ENCODE measurements at places on chromosomes 2 and 18.

DNA sequence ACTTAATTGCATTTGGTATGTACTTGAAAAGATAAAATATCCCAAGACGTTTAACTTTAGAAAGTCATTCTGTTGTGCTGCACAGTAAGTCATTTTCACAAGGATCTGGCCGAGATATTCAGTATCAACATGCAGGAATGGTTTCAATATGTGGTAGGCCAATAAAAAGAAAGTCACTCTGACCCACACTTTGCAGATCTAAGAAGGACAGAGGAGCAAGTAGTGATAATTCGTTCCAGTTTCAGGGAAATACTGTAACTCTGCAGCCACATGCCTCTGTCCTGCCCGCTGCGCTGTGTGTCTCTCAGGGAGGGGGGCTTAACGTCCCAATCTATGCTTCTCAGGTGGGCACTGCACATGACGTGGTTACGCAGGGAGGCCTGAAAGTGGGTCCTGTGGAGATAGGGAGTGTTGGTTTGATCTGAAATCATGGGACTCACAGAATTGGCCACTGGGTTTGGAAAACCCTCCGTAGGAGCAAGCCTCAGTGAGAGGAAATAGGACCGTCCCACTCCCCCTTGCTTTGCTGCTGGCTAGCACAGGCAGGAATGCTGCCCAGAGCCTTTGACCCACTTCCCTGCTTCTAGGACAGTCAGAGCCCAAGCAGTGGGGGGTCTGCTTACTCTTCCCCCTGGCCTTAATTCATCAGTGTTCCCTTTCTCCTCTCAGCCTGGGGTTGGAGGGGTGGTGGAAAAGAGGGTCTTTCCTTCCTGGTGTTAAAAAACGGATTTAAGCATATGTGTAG is 314.7 kb upstream of the SPRED2 start:
- DNase-seq, result no peak

DNA sequence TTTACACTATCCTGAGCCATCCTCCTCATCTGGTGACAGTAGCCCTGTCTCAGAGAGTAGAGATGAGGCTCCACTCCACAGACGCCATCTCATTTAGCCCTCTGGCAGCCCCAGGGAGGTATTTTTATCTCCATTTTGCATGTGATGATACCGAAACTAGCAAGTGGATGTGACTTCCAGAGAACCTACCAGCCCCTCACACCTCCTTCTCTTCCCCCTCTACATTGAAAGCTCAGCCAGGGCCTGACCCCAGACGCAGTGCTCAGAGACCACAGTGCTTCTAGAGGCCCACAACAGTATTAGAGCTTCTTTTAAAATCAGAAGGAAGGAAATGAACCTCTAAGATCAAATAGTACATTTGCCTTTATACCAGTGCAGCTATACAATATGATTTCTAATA is 8.3 kb downstream of the GYPC start:
- no peak for DNase-seq

DNA sequence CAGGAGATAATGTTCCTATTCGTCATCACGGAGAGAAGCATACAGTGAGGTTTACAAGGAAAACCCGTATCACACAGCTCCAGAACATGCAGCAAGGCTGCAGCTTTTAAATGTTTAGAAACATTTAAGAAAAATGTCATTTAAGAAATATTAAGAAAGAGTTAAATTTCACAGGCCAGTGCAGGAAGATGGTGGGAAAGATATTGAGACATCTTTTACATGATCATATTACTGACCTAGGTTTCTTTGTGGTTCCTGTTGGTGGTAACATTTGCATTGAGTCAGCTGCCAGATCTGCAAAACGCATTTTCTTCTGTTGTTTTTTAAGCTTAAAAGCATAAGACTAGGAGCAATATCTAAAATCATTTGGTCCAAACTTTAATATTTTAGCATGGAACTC is 44.9 kb downstream of the CPO start:
- DNase-seq, result no peak

DNA sequence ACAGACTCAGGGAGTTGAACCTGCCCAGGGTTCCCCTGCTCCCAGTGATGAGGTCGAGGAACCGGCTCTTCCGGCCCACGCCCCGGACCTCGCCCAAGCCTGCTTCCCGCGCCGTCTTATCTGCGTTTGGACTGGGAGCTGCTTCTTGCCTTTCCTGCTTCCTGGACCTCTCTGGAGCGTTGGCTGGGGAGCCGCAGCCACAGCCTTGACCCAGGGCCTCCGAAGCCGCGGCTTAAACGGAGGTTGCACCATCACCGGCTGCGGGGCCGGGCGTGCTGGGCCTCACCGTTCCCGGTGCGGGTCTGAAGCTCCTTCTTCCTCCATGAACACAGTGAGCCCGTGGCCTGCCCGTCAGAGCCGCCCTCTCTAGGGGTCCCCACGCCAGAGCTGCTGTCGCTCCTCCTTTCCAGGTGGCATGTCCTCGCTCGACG is 13.3 kb downstream of the NTSR2 start:
- no peak for DNase-seq

DNA sequence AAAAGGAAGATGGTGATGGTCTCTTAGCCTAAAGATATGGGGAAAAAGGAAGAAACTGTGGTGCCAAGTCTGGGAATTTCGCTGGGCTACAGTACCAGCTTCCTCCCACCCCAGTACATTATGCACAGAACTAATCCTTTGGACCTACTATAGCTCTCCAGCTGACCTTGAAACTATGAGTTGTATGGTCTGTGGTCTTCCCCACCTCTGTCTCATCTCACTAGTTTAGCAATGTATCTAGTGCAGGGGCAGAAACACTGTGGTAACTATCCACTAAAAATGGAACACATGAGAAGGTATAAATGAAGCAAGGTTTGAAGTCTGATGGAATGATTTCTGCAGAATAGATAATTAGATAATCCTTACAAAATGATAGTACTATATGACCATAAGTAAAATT is 190.4 kb upstream of the CCDC150 start:
- no peak for DNase-seq

GRCh38 chr2:200397785-200398184 is 91.3 kb downstream of the SPATS2L start:
- DNase-seq, result no peak

- peak; percentile 72 for DNase-seq
Observed at GRCh38 chr2:229800997-229801754, 86.8 kb upstream of the DNER start.

GRCh38 chr2:177929662-177930522 is 142.7 kb downstream of the PDE11A start:
- no peak for DNase-seq

DNA sequence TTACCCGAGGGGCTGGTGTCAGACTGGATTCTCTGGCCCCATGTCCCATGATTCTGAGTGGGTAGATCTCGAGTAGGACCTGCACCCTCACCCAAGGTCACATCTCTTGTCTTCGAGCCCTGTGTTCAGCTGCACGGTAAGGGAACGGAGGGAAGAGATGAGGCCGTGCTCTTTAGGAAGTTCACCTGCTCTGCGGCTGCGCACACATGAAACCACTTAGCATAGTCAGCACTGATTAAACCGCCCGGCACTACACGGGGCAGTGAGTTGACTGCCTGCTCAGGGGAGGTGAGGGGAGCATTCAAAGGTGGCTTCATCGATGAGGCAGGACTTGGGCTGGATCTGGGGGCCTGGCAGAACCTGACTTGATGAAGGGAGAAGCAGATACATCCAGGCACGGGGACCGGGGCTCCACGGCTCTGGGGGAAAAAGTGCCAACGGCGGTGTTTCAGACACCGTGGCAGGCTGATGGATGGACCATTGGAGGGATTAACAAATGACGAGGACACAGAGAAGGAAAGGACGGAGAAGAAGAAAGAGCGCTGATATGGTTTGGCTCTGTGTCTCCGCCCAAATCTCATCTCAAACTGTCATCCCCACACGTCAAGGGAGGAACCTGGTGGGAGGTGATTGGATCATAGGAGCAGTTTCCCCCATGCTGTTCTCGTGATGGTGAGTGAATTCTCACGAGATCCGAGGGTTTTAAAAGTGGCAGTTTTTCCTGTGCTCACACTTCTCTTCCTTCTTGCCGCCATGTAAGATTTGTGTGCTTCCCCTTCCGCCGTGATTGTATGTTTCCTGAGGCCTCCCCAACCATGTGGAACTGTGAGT is 248.6 kb downstream of the CYP26B1 start:
- DNase-seq, result no peak

DNA sequence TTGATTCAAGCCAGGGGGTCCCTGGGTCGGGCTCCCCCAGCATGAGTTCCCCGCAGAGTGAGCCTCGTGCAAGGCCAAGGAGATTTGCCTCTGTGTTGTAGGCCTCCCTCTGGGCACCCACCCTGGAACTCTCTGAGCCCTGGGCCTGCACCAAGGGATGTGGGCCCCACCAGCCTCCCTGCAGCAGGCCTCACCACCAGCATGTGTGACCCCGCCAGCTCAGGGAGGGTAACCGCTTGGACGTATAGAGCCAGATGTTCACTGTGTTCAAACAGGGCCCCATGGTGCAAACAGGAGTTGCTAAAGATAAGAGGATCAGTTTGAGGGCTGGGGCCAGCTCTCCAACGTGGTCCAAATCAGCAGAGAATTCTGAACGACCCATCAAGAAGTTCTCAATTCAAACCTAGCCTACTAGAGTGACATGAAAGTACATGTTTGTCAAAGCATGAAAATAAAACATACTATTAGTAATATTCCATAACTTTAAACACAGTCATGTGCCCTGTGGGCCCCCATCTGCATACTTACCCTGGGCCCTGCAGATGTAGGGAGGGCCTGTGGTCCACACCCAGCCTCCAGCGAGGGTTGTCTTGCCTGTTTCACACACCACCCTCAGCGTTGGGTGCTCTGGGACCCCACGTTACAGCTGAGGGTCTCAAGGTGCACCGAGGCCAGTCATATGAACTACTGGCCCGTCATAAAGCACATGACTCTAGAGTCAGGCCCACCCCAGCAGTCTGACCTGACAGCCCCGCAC is 5.5 kb upstream of the TUBB6 start:
- no peak for DNase-seq

DNA sequence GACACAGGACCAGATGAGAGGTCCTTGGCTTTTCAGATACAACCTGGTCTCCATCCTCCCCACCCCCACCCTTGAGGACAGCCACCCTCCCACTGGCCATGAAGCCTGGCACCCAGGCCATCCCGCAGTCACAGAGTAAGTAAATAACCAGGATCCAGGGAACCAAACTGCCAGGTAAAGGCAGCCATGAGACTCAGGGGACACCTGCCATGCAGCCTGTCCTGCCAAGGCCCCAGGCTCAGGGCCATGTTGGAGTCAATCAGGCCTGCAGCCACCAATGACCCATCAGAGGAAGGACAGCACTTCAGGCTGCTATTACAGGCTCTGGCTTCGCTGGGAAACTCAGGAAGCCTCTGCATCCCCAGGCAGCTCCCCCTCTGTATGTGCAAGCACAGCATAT is 15.6 kb downstream of the SPATA3 start:
- DNase-seq, result no peak

GRCh38 chr2:181311837-181312236 is 145.3 kb upstream of the ITGA4 start:
- no peak for DNase-seq

GRCh38 chr2:212227755-212228154 is 310.8 kb downstream of the ERBB4 start:
- DNase-seq, result no peak

DNA sequence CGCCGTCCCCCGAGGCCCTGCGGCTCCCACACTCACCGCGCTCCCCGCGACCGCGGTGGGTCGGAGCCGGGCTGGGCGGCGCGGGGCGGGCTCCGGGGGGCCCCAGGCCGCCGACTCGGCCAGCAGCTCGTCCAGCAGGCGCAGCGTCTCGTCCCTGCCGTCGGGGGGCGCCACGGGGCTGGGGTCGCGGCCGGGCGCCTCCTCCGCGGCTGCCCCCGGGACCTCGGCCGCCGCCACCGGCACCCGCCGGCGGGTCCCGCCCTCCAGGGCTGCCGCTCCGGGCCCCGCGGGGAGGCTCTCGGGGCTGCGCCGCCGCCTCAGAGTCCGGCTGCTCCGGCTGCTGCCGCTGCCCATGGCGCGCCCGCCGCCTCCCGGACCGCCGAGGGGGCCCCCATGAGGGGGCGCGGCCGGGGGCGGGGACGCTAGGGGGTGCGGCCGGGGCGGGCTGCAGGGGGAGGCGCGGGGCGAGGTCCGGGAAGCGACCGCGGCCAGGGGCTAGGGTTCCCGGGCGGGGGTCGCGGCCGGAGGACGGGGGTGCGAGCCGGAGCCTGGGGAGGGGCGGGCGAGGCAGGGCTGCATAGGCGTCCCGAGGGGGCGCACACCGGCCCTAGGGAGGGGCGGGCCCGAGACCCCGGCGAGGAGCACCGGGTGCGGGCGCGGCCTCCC is at the start of gene CYS1:
TSS of gene CYS1 (minus strand) at position 542 of the 666 bp plus-strand sequence. CDS start at position 354, 188 bp downstream.
- DNase-seq, result peak; percentile 15

GRCh38 chr2:120316528-120317179 is 29.3 kb upstream of the INHBB start:
- DNase-seq, result no peak

DNA sequence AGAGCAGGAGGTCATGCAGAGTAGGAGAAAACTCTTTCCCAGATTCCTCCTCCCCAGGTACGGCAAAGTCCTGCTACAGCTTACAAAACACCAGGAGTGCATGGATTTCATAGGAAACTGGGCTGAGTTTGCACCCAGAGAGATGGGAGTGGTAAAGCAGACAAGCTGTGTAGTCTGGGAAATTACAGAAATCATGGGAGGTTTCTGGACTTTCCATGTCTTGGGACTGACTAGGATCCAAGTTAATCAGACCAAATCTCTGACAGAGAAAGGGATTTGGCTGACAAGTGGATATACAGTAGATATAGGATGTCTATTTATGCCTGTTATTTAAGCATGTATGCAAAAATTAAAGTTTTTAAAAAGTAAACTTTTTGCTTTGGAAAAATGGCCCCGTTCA is 205.4 kb upstream of the ACVR2A start:
- DNase-seq, result no peak

DNA sequence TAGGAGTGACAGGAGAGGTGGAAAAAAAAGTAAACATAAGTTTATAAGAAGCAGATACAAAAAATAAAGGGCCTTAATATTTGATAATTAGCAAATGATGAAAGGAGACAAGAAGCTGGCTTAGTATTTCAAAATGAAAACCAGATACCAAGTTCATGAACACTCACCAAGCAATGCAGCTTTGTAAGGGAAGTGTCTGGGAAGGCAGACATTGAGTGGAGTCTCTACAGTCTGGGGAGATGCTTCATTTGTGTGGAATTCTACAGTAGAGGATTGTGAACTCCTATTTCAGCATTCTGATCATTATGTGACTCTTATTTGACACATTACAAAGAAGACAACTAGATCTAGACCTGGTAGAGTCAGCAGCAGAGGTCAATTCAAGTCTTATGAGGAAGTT is 1072.7 kb downstream of the DSC3 start:
- no peak for DNase-seq

DNA sequence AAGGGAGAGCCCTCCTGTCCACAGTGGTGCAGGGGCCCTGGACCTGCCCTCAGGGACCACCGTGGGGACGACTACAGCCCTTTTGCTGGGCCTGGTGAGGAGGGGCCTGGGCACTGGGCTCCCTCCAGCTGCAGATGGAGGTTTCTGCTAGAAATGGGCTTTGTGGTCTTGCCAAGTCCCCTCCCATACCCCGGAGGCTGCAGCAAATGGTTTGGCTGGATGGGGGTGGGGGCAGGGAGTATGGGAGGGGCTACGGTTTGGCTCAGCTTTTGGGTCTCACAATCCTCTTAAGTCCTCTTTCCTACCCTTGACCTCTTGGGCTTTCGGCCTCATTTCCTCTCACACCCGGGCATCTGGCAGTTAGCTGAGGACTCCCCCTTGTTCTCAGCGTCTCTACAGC is 21.7 kb downstream of the TET3 start:
- DNase-seq, result no peak

GRCh38 chr2:134008837-134009236 is 245.0 kb upstream of the MGAT5 start:
- DNase-seq, result no peak

Data from stimulated activated CD4-positive, alpha-beta T cell treated with anti-CD3 and anti-CD28 coated beads, Interleukin-4, amount 100 ng/mL, for 1 hour (primary cell).